ENCODE measurements at places on chromosomes 2 and 18.

DNA sequence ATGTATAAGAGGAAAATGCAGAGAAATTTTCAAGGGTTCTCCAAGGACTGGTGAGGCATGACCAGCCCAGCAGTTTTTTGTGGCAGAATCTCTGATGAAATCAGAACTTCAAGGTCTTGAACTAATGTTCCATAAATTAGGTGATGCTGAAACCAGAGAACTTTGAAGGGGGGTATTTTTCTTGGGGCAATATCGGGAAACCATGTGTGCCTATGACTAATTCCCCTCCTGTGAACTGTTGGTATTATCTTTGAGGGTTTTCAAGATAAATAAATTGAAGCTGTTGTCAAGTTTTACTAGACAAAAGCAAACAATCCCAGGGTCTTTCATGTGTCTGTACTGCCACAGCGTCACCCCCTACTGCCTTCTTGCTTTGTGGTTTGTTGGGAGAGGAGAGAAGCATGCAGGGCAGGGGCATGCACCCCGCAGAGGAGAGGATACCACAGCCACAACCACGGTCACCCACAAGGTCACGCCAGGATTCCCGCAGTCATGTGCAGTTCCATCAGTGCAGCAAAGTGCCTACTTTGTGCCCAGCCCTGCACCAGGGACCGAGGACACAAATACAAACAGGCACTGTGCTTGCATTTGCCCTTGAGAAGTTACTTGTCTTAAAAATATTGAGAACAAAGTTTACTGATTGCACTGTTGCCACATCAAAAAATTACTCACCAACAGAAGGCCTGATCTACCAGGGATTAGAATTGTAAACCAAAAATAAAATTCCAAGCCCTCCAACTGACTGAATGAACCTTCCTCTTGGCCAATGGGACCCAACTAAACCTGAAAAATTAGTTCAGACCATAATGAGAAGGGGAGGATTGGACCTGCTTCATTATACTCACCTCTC, 413.3 kb upstream of the TRIB2 start:
- no peak for DNase-seq

GRCh38 chr18:3345452-3345851, 83.5 kb downstream of the MYL12B start:
- DNase-seq, result no peak

- no peak for DNase-seq
Observed at GRCh38 chr2:241576293-241576654, 17.7 kb downstream of the BOK start.

DNA sequence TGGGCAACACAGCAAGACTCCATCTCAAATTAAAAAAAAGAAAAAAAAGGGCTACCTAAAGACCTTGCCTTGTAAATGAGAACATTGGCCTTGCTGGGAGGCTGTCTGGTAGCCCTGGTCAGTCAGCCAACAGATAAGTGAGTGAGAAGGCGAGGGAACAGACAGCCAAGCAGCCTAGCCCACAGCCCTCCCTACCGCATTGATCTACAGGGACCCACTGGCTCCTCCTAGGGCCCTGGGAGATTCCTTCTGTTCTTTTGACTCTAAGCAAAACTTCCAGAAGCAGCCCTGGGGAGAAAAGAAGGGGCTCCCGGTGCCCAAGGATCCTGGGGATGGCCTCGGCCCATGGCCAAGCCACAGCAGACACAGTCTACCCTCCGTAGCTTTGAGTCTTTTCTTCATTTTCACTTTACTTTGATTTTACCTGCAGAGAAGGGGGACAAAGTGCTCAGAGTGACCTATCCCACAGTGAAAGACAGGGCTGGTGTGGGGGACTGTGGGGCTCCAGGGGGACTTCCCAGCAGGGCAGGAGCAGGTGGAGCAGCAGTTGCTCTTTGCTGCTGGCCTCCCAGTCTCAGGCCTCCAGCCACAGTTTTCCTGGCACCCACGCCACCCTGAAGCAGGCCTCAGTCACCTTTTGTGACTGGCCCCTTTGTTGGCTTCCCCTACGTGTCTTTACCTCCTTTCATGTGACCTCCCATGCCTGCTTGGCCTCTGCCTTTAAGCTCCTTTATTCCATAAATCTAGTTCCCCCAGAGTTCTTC, 5.1 kb downstream of the CEP68 start:
- DNase-seq, result no peak

- no peak for DNase-seq
Observed at GRCh38 chr2:187962538-187962937, 329.1 kb upstream of the GULP1 start.

- no peak for DNase-seq
Observed at GRCh38 chr2:63842149-63843061, 709 bp downstream of the UGP2 start.

GRCh38 chr18:51051105-51051712, 21.2 kb downstream of the SMAD4 start:
- DNase-seq, result no peak

GRCh38 chr18:11947214-11948191, 33.8 kb upstream of the IMPA2 start:
- peak; percentile 99 for DNase-seq

DNA sequence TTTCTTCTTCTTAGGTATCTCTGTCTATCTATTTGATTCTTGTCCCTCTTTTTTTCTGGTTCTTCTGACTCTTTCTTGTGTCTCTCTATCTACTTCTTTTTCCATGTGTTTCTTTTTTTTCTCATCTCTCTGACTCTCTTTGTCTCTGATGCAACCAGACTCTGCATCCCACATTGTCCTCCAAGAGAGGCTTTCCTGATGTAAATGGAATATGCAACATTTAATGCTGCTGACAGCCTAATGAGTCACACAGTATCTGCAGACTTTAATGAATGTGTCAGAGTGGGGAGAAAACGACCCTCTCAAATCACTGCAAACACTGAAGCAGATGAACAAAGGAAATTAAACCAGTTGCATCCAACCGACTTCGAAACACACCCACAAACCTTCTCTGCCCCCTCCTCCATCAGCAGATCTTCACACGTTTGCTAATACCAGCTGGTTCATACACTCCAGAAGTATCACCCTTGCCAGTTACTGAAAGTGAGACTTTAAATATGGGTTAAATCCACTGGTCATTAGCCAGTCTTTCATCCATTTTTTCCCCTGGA, 351.5 kb downstream of the TXNL1 start:
- no peak for DNase-seq

GRCh38 chr2:239171643-239172042, 229.2 kb downstream of the HDAC4 start:
- DNase-seq, result no peak

DNA sequence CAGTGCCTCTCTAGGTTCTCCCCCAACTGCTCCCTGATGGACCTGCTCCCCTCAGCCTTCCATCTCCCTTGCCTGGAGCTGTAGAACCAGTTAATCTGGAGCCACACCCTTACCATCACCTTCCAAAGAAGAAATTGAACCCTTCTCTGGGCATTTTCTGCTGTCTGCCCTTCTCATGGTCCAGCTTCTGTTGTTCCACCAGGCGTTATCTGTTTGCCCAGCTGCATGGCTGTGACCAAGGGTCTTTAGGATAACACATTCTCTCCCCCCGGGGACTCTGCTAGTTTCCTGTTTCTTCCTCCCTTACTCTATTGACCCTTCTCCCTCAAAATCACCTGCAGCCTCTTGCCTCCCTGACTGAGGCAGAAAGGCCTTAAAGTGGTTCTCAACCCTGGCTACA, 3.2 kb upstream of the ANKRD53 start:
- DNase-seq, result no peak

DNA sequence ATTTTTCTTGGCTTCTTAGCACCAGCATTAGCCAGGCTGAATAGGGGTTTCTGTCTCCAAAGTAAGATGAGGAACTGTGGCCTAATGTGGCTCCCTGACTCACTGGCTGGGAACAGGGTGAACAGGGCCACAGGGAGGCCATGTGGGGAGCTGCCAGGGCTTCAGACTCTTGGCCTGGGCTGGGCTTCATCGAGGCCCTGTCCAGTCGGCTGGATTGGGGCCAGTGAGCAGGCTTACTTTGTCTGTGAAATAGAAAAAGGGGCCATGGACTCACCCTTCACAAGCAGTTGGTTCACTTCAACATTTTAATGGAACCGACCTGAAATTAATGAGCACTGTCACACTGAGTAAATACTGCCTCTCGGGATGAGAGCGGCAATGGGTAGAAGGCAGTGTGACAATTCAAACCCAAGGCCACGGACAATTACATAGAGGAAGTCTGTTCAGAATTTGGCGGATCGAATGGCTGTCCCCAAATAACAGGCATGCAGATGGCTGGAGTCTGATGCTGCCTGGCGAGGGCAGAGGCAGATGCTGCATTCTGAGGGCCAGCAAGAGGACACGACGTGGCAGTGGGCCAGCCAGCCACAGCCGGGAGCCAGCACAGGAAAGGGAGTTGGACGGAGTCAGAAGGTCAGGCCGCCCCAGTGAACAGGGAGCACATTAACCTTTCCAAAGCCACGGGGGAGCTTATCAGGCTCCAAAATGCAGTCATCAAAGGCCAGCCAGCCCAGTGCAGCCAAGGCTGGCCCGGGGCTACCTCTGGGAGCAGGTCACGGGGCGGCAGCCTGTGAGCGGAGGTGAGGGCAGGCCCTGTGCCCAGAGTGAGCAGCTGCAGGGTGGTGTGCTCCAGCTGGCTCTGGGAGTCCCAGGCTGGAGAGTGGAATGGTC, 146.6 kb upstream of the REV1 start:
- DNase-seq, result peak; percentile 91

GRCh38 chr2:84989422-84989821, 18.5 kb downstream of the KCMF1 start:
- no peak for DNase-seq

All from vagina (tissue), 2 donors.